T-helper 2 cell treated with Interferon-gamma antibody and Interleukin-4, amounts not matched to agents 5 μg/mL and 100 μg/mL, for 36 hours (primary cell): ENCODE measurements at places on chromosomes 5 and 9.

- peak; percentile 32 for DNase-seq
These were observed 288.8 kb downstream of the ARL15 start for GRCh38 chr5:54021431-54022164.

DNA sequence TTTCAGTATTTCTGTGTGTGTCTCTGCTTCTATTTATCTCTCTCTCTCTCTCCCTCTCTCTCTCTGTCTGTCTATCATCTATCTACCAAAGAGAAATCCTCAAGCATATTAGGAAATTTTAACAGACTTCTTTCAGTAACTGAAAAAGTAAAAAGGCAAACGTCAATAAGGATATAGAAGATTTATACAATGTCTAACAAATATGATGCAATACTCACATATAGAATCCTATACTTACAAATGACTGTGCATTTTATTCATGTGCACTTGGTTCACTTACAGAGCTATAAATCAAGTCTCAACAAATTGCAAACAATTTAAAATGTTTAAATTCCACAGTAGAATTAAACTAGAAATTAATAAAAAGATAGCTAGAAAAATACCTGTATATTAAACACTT is 289.0 kb downstream of the PSAT1 start:
- no peak for DNase-seq

- DNase-seq: no peak
These were observed 10.9 kb downstream of the SNCAIP start for GRCh38 chr5:122322801-122323548.

DNA sequence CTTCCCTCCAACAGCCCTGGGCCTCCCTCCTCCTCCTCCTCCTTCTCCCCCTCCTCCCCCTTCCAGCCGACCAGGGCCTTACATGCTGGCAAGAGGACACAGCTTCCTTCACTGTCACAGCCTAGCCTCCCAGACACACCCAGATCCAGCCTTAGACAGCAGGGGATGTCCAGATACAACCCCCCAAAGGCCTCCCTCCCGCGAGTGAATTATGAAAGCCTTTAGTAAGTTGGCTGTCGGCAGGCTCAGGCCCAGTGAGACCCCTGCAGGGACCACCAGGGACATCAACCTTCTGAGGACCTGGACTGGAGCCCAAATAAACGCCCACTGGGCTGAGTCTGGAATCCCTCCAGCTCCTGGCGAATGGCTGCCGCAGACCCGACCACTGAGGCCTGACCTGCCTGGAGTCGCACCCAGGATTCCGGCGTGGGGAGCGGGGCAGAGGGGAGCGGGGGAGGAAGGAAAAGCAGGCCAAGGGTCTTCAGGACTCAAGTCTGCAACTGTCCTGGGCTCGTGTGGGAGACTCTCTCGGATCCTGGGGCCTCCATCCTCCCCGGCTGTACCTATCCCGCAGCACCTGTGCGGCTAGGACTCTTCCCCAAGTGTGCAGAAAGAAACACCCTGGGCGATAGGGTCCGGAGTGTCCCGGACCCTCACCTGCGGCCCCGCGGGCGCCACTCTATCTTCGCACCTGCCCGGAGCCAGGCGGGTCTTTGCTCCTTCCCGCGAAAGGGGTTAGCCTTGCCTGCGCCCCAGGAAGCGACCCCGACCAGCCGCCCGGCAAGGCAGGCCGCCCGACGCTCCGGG is 705 bp downstream of the SEPTIN8 start:
- DNase-seq: no peak

GRCh38 chr5:126847456-126847820 is 70.5 kb downstream of the LMNB1 start:
- no peak for DNase-seq

DNA sequence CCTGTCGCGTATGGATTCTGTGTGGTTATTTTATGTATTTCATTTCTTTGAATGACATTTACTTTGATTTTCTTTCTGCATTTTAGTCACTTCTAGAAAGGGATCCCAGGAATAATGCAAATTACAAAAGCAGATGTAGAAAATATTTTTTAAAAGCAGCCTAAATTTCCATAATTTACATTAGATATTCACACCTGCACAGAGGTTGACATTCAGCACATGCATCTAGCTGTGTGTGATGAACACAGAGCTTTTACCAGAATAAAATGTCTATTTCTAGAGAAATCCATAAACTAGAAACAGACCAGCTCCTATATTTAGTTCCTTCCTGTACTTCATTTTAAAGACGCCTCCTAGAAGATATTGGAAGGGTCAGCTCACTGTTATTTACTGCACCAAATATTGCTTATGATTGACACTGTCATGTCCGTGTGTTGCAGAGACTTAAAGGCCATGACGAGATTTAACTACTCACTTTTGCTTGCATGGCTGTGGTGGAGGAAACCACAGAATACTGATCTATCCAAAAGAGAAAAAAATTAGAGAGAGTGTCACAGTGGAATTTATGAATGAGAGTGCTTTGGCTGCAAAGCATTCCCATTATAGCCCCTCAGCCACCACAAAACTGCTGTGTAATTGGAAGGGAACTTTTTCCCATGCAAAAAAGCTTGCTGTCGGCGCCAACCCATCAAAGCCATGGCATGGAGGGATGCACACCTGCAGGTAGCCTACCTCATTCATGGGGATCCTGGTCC is 58.1 kb downstream of the EBF1 start:
- no peak for DNase-seq

DNA sequence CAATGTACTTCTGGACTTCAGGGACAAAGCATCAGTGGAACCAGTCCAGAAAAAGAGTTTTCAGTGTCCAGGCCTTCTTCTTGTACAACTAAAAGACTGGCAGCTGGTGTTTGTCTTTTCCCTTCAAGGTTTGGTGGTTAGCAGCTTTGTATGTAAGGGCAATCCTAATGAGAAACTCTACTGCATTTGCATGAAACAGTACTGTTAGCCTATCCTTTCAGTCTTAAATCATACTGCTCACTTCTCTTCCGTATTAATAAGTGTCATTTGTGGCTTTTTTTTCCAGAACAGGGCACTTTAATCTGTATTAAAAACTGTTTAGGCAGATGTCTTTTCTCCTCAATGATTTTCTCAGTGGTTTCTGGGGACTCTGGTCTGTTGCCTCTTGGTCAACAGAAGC is 48.9 kb downstream of the FAM174A start:
- no peak for DNase-seq

DNA sequence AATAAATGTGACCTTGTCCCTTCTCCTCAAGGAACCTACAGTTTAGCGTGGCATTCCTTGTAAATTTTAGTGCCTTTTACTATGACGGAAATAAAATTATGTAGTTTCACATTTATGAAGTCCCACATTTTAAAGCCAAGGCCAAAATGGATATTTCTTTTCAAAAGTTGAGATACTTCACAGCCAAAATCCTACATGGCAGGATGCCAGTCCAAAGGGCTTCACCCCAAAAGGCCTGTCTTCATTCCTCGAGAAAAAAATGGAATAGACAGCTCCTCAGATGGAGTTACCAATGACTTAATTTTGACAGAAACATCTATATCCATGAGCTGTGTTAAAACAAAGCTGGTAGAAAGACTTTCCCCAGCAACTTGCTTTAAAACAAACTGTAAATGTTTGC is 211.2 kb downstream of the GLIS3 start:
- no peak for DNase-seq

DNA sequence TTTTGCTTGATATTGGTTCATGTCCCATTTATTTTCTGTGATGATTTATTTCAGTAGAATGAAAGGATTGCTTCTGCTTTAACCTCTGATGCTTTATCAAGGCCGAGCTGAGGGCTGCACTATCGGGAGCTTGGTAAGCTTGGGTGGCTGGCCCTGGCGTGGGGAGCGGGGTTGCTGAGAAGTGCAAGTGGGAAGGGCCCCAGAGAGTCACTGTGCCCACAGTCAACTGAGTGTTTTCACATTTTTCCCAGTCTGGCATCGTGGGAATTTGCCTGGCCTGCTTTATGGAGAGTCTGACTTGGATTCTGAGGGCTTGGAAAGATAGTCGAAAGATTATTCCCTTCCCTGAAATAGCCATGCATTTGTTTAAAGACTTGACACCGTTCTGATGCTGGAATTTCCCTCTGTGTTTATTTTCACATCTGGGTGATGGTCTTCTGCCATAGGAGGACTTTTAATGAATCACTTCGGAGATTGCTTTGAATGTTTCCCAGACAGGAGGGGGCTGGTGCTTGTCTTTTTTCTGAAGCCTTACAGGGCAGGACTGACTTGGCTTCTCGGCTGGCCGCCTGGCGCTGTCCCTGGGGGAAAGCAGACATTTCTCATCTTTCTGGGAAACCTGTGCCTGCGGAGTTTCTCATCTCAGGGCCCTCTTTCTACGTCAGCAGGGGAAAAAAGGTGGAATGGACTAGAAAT is 139.0 kb downstream of the BOD1 start:
- no peak for DNase-seq

- DNase-seq: no peak
These were observed 103.2 kb upstream of the VCAN start for GRCh38 chr5:83368319-83368718.

DNA sequence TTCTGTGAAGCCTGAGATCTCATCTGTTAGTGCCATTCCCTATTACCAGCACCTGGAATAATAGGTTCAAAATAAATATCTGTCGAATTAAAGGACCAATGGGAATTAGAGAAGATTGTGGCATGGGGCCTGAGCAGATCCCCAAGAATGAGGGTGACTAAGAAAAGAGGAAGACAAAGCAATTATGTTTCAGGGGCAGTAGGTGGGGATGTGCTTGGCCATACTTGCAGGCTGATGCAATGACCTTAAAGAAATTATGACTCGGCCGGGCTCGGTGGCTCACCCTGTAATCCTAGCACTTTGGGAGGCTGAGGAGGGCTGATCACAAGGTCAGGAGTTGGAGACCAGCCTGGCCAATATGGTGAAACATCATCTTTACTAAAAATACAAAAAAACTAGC is 562.8 kb downstream of the PTPRD start:
- no peak for DNase-seq

- DNase-seq: no peak
These were observed 315.5 kb upstream of the RGMB start for GRCh38 chr5:98458004-98458403.
